ENCODE measurements at places on chromosomes 13 and 19.

- no peak for DNase-seq
Observed at GRCh38 chr13:26062853-26063444, 11.1 kb upstream of the SHISA2 start.

GRCh38 chr19:17159466-17160393 lies 55.4 kb upstream of the USE1 start:
- no peak for DNase-seq

DNA sequence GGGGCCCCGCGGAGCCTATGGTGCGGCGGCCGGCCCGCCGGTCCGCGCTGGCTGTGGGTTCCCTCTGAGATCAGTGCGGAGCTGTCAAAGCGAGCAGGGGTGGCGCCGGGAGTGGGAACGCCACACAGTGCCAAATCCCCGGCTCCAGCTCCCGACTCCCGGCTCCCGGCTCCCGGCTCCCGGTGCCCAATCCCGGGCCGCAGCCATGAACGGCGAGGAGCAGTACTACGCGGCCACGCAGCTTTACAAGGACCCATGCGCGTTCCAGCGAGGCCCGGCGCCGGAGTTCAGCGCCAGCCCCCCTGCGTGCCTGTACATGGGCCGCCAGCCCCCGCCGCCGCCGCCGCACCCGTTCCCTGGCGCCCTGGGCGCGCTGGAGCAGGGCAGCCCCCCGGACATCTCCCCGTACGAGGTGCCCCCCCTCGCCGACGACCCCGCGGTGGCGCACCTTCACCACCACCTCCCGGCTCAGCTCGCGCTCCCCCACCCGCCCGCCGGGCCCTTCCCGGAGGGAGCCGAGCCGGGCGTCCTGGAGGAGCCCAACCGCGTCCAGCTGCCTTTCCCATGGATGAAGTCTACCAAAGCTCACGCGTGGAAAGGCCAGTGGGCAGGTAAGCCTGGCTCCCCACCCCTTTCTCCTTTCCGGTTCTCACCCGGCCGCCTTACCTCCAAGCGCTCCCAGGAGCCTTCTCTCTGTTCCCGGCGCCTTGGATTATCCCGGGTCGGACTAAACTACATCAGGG lies at the start of gene PDX1:
Gene PDX1, plus strand, starts transcription at position 67 of the 743 bp plus-strand sequence. Its CDS starts 139 bp downstream, at position 206.
- peak; percentile 7 for DNase-seq

- no peak for DNase-seq
Observed at GRCh38 chr19:41018736-41019290, 27.7 kb downstream of the CYP2B6 start.

DNA sequence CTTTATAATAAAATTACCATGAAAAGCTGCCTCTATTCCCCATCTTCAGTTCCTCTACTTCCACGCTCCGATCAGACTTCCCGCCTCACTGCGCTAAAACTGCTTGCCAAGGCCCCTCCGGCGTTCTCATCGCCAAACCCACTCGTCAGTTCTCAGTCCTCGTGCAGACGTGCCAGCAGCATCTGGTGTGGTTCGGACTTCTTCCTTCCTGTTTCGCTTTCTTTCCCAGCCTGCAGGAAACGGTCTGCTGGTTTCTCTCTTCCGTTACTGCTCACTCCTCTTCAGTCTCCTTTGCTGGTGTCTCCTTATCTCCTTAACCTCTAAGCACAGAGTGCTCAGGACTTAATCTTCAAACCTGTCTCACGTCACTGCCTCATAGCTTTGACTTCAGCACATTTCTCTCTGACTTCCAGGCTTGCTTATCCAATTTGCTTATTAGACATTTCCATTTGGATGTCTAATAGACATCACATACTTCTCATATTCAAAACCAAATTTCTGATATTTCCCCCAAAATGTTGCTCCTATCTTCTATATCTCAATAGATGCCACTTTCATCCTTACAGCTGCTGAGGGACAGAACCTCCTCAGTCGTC lies 40.3 kb downstream of the RCBTB2 start:
- DNase-seq = no peak

DNA sequence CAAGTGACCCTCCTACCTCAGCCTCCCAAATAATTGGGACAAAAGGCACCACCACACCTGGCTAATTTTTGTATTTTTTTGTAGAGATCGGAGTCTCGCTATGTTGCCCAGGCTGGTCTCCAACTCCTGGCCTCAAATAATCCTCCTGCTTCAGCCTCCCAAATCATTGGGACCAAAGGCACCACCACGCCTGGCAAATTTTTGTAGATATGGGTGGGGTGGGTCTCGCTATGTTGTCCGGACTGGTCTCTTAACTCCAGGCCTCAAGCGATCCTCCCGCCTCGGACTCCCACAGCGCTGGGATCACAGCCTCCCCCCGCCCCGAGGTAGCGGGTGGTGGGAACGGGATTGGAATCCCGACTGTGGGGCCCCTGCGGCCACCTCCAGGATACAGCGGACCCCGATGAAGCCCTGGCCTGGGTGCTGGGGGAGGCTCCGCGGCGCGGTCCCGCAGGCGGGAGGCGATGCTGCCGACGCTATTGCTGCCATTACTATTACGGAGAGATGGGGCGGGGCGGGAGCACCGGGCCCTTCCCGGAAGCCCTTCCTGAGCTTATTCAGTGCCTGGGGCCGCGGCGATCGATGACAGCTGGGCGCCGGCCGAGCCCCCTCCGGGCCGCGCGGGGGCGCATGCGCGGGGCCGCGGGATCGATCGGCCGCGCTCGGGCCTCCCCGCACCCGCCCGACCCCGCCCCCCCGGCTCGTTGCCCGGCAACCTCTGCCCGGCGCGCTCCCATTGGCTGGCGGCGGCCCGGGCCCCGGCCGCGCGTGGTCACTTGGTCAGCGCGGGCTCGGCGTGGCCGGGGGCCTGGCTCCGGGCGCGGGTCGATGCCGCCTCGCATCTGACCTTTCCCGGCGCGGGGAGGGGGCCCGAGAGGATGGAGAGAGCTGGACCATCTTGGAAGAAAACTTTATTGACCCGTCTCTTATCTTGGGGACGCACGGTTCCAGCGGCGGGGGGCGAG lies 27.9 kb upstream of the ONECUT3 start:
- DNase-seq = peak; percentile 16

DNA sequence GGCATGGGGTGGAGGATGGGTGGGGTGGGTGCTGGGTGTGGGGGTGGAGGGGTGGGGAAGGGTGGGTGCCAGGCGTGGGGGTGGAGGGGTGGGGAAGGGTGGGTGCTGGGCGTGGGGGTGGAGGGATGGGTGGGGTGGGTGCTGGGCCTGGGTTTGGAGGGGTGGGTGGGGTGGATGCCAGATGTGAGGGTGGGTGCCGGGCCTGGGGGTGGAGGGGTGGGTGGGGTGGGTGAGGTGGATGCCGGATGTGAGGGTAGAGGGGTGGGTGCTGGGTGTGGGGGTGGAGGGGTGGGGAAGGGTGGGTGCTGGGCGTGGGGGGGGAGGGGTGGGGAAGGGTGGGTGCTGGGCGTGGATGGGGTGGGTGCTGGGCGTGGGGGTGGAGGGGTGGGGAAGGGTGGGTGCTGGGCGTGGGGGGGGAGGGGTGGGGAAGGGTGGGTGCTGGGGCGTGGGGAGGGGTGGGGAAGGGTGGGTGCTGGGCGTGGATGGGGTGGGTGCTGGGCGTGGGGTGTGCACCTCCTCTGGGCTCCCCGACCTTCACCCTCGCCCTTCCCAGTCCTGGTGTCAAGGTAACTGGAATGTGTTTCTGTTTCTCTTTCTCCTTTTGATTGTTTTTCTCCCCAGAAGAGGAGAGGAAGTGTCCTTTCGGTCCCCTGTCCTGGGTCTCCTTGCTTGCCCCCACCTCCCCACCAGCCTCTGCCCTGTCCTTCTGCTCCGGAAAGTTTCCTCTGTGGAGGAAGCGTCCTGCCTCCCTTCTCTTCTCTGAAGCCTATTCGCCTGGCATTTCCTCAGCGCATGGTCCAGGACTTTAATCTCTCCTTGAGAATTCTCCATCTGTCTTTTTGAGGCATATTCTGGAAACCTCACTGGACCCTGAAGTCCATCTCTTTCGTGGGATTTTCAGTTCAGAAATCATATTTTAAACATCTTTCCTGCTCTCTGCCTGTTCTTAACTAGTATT lies 22.9 kb upstream of the CFAP97D2 start:
- no peak for DNase-seq

- DNase-seq = no peak
Observed at GRCh38 chr13:79369226-79369625, 36.8 kb downstream of the RBM26 start.

DNA sequence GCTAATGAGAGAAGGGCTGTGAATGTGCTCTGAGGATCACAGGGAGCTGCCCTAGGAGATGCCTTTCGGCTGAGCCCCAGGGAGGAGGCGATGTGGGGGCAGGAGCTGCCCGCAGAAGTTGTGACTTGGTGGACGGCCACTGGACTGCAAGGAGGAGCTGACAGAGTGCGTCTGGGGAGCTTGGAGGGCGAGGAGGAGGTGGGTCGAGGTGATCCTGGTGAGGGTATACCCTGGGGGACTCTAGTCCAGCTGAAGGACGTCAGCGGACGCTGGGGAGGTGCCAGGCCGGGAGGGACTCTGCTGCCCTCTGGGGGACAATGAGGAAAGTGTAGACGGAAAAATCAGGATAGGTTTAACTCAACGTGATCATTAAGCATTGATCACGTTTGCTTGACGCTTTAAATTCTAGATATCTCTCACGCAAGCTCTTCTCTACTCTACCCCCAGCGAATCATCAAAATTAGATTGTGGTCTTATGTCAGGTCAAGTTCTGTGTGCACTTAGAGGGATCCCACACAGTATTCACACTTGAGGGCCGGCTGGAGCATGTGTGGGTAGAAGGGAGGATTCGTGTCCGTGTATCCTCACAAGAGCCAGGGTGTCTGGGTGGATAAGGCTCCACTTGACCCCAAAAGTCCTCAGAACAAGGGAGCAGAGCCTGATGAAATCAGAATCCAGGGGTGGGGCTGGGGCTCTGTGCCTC lies 3.3 kb upstream of the CEACAM7 start:
- DNase-seq = no peak

- DNase-seq = no peak
Observed at GRCh38 chr13:40651866-40652587, 14.4 kb downstream of the FOXO1 start.

GRCh38 chr19:53357821-53358581 lies 7.5 kb upstream of the ZNF525 start:
- no peak for DNase-seq

GRCh38 chr13:100129605-100130004 lies 40.7 kb downstream of the PCCA start:
- DNase-seq = no peak

DNA sequence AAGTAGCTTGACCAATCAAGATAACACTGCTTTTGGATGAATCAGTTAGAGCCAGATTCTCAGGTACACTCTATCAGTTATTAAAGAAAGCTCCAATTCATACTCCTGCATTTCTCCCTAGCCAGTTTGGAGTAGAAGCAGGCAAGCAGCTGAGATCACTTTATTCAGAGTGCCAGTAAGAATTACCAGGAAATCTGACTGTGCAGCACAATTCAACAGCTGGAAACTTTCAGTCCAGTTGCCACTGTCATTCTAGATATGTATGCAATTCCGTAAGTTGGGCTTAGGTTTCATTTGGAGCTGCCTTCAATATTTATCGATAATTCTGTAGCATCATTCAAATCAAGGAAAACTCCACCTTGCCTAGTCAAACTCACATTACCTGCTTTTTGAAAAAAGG lies 2625.6 kb upstream of the PCDH20 start:
- no peak for DNase-seq

DNA sequence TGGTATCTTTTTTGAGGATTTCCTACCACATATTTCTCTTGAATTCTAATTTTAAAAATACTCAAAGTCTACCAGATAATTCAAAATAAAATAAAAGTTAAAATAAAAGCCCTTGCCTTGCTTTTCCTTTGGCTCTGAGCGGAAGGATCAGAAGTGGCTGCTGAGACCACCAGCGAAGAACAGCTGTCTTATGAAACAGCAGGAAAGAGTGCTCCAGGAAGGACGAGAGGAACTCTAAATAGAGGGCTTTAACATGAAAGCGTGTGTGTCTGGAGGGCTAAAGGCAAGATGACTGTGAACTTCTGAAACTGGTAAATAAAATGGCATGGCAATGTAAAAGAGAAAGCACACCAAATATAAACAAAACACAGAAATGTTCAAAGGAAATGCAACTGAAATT lies 521.5 kb upstream of the SPRY2 start:
- DNase-seq = no peak

DNA sequence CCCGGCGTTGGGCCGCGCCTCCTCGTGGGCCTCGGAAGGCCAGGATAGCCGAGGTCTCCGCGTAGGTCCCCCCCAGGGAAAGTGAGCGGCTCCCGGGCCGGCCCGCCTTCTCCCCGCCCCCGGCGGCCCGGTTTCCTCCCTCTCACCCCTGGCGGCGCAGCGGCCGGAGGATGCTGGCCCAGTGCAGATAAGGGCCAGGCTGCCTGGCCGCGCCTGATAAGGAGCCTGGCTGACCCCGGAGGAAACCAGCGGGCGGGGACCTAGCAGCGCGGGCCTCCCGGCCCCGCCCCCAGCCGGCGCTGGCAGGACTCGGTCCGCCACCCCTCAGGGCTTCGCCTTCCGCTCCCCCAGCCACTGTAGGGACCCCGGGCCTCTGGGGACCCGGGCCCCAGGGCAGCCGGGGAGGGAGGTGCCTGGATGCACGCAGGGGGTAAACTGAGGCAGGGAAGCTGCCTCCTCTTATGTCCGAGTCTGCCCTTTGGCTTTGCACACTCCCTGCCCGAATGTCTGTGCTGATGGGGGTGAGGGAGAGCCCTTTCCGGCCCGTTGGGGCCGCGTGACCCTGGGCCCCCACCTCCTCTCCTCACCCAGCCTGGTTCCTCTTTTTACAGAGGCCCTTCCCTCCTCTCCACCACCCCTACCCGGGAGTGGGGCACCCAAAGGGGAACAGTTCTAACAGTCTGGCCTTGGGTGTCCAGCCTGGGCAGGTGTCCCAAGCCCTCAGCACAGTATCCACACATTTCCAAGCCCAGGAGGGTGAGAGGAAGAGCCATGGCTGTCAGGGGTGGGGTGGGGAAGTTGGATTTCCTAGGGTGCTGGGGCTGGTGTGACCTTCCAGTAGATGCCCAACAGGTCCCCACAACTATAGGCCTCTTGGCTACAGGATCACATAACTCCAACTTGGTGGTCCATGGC lies at the start of gene LYL1:
Gene LYL1, minus strand, starts transcription at position 193 of the 915 bp plus-strand sequence. CDS start 1,687 bp downstream, outside the sequence.
- no peak for DNase-seq

DNA sequence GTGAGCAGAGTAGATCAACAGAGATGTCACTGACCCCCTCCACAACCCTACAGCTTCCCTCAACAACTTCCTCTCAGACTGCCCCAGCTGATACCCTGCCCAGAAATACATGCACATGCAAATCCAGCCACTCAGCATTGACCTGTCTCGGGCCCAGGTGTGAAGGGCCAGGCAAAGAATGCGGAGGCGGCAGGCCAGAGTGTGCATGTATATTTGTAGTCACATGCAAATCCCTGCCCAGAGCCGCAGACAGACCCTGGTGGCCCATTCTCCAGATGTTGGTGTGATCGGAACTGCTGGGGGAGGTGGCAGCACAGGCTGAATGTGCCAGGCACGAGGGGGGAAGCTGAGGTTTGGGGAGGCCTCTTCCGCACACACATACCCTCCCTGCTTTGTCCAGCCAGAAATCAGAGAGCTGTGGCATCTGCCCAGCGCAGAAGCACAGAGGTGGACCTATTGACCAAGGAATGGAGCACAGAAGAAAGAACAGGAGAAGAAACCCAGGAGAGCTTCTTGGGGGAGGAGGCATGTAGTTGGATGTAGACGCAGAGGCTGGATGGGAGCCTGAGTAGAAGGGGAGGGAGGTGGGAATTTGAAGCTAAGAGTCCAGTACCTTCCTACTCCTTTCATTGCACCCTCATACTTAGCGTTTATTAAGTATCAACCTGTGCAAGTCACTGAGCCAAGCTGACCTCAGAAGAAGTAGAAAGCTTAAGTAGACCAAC lies 14.4 kb downstream of the MEF2B start:
- DNase-seq = no peak

- DNase-seq = no peak
Observed at GRCh38 chr19:55406091-55406825, 1.3 kb downstream of the UBE2S start.

Measured in DMS79 (cell line).